ENCODE measurements at places on chromosomes 1 and 21.

DNA sequence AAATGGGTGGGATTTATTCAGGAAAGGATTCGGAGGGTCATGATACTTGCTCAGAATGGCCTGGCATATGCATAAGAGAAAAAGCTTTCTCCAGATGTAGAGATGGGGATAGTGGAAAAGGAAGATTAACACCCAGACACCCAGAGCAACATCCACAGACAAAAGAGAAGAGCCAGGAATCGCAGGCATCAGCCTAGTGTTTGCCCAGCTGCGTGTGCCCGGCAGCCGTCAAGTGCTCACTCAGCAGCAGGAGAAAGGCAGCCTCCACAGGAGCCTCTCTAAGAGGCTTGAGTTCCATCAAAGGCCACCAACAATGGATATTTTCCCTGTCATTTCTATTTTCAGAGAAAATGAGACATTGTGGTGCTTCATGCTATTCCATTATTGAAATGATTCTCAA is 54.7 kb downstream of the NTPCR start:
- no peak overlapping the region for H3K4me3 ChIP-seq
- no peaks in the 10 kb centered on the region for H3K4me1 ChIP-seq
- no peak overlapping the region for H3K27ac ChIP-seq
- no peak for DNase-seq
- H3K36me3 ChIP-seq, result no peaks in the 10 kb centered on the region

DNA sequence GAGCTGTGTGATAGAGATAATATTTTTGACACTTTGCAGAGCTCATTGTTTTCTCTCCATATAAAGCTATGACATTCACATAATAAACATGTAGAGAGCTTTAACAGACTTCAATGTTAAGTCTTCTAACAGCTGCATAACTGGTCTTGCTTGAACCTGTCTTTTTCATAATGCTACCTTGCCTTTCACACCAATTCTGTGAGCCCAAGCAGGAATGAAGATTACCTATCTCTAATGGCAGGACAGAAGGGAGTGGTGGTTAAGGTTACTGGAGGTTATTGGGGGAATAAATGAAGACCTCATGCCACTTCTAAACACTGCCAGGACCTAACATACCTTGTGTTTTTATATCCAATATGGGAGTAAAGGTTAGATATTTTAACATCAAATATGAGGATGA is 2.3 kb upstream of the CD55 start:
- no peak overlapping the region for H3K4me3 ChIP-seq
- peaks cover 22% of the 10 kb centered on the region for H3K4me1 ChIP-seq
- no peaks in the 10 kb centered on the region for H3K27me3 ChIP-seq
- DNase-seq, result no peak
- peaks cover 7% of the 10 kb centered on the region for H3K36me3 ChIP-seq

DNA sequence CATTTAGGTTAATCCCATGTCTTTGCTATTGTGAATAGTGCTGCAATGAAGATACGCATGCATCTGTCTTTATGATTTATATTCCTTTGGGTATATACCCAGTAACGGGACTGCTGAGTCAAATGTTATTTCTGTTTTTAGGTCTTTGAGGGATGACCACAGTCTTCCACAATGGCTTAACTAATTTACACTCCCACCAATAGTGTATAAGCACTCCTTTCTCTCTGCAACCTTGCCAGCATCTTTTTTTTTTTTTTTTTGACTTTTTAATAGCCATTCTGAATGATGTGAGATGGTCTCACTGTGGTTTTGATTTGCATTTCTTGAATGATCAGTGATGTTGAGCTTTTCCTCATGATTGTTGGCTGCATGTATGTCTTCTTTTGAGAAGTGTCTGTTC is 33.5 kb downstream of the ASH1L start:
- H3K27me3 ChIP-seq, result no peaks in the 10 kb centered on the region
- peaks cover 6% of the 10 kb centered on the region for H3K36me3 ChIP-seq
- H3K27ac ChIP-seq, result peak overlapping the region; percentile 97
- peak; percentile 93 for DNase-seq
- H3K4me1 ChIP-seq, result peaks cover 80% of the 10 kb centered on the region

DNA sequence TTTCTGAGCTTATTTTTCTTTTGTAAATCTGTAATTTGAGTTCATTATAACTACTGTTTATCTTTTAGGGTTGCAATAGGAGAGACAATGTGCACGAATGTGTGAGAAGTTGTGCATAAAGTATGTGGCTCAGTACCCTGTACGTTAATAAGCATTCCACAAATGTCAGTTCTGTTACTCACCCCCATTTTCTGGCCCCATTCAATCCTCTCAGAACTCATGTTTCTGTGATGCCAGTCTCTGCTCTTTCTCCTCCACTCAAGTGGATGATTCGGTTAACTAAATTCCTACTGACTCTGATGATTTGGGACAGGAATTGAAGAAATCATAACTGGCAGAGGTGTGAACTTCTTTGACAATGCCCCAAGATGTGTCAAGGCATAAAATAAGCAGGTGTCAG is 10.2 kb upstream of the DMRTB1 start:
- H3K27me3 ChIP-seq, result no peaks in the 10 kb centered on the region
- DNase-seq, result no peak
- no peak overlapping the region for H3K27ac ChIP-seq
- no peaks in the 10 kb centered on the region for H3K4me1 ChIP-seq
- H3K36me3 ChIP-seq, result no peaks in the 10 kb centered on the region

DNA sequence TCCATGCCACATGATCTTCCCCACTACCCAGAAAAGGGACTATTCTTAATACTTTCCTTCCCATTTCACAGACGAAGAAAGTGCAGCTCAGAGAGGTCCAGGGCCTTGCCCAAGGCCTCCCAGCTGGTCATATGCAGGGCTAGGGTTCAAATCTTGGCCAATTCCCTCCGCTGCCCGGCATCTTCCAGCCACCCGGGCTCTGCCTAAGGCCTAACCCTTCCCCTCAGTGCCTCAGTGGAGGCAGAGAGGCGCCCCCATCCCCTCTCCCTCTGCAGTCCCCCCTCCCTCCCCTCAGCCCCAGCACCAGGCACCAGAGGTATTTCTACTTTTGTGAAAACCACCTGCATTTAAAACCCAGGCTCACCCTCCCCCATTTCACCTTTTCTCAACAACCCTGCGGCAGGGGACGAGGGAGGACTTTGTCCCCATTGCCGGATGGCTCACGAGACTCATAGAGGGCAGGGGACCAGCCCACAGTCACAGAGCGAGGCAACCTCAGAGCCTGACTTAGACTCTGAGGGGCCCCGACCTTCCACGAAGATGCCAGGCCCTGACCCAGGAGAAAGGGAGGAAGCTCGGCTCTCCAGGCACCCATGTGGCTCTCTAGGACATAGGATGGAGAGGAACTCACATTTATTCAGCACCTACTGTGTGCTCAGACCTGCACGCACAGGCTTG is 12.3 kb downstream of the LAPTM5 start:
- peaks cover 13% of the 10 kb centered on the region for H3K36me3 ChIP-seq
- no peak for DNase-seq
- no peak overlapping the region for H3K4me3 ChIP-seq
- no peaks in the 10 kb centered on the region for H3K27me3 ChIP-seq
- H3K4me1 ChIP-seq, result peaks cover 91% of the 10 kb centered on the region

- DNase-seq, result no peak
- H3K27me3 ChIP-seq, result no peaks in the 10 kb centered on the region
- no peaks in the 10 kb centered on the region for H3K4me1 ChIP-seq
- H3K36me3 ChIP-seq, result no peaks in the 10 kb centered on the region
Observed at GRCh38 chr1:48048064-48048463, 50.9 kb upstream of the TRABD2B start.

DNA sequence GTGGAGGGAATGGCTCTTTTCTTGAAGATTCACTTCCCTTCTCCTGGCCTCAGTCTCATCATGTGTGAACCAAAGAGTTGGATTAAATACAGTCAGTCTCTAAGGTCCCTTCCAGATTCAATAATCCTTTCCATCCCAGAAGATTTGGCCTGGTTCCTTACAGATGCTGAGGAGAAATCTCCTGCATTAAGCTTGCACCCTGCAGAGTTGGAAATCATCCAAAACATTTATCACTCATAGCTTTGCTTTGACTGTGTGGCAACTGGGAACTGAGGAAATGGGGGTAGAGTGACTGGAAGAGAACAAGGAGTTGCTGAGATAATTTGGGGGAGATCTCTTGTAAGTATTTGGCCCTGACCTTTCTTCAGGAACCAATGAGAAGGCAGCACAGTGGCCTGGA is 220.5 kb upstream of the SGIP1 start:
- DNase-seq, result no peak
- no peak overlapping the region for H3K27ac ChIP-seq
- H3K27me3 ChIP-seq, result no peaks in the 10 kb centered on the region
- no peaks in the 10 kb centered on the region for H3K36me3 ChIP-seq

GRCh38 chr1:160658162-160658813 is 11.4 kb upstream of the SLAMF1 start:
- no peaks in the 10 kb centered on the region for H3K36me3 ChIP-seq
- no peak for DNase-seq
- no peak overlapping the region for H3K4me3 ChIP-seq

GRCh38 chr1:30405631-30406212 is 317.7 kb downstream of the MATN1 start:
- no peaks in the 10 kb centered on the region for H3K36me3 ChIP-seq
- no peaks in the 10 kb centered on the region for H3K27me3 ChIP-seq
- H3K27ac ChIP-seq, result no peak overlapping the region
- peaks cover 10% of the 10 kb centered on the region for H3K4me1 ChIP-seq
- no peak overlapping the region for H3K4me3 ChIP-seq
- DNase-seq, result no peak

- peaks cover 27% of the 10 kb centered on the region for H3K4me1 ChIP-seq
- H3K27me3 ChIP-seq, result no peaks in the 10 kb centered on the region
- no peak for DNase-seq
- H3K36me3 ChIP-seq, result no peaks in the 10 kb centered on the region
- H3K4me3 ChIP-seq, result no peak overlapping the region
- H3K27ac ChIP-seq, result no peak overlapping the region
Observed at GRCh38 chr1:67753776-67754525, 69.0 kb downstream of the GADD45A start.

DNA sequence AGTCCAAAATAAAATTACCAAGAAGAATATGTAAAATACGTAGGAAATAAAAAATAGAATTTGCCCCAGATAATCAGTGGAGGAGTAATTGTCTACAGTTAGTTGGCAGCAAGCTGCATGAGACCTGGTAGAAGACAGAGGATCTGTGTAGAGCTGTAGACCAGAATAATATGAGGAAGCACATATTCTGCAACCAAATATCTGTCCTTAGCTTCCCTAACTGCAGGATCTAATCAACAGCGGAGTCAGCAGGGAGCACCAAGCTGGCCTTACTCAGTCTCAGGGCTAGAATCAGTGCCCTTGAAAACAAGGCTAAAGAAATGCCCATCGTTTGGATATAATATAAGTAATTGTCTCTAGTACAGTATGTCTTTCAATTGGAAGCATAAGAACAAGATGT is 6.1 kb upstream of the GCSAML start:
- H3K36me3 ChIP-seq, result no peaks in the 10 kb centered on the region
- H3K4me3 ChIP-seq, result no peak overlapping the region
- peaks cover 4% of the 10 kb centered on the region for H3K4me1 ChIP-seq

- H3K4me1 ChIP-seq, result peaks cover 5% of the 10 kb centered on the region
- no peak overlapping the region for H3K27ac ChIP-seq
- no peak overlapping the region for H3K4me3 ChIP-seq
- no peaks in the 10 kb centered on the region for H3K27me3 ChIP-seq
- no peaks in the 10 kb centered on the region for H3K36me3 ChIP-seq
Observed at GRCh38 chr1:147384804-147385203, 142.3 kb downstream of the CHD1L start.

GRCh38 chr1:239363930-239364329 is 22.4 kb upstream of the CHRM3 start:
- H3K4me3 ChIP-seq, result no peak overlapping the region
- no peaks in the 10 kb centered on the region for H3K27me3 ChIP-seq
- H3K36me3 ChIP-seq, result no peaks in the 10 kb centered on the region
- DNase-seq, result no peak

- no peak overlapping the region for H3K27ac ChIP-seq
- H3K4me1 ChIP-seq, result peaks cover 12% of the 10 kb centered on the region
- DNase-seq, result no peak
- no peaks in the 10 kb centered on the region for H3K36me3 ChIP-seq
Observed at GRCh38 chr1:36913484-36914060, 120.7 kb downstream of the GRIK3 start.

GRCh38 chr1:8398086-8398485 is 80.2 kb downstream of the SLC45A1 start:
- no peak overlapping the region for H3K4me3 ChIP-seq
- no peak for DNase-seq
- H3K27ac ChIP-seq, result peak overlapping the region; percentile 71
- H3K36me3 ChIP-seq, result peaks cover 73% of the 10 kb centered on the region
- H3K27me3 ChIP-seq, result no peaks in the 10 kb centered on the region
- peaks cover 92% of the 10 kb centered on the region for H3K4me1 ChIP-seq

- peak; percentile 80 for DNase-seq
- H3K36me3 ChIP-seq, result no peaks in the 10 kb centered on the region
- H3K27ac ChIP-seq, result no peak overlapping the region
- peaks cover 3% of the 10 kb centered on the region for H3K4me1 ChIP-seq
- H3K27me3 ChIP-seq, result peaks cover 4% of the 10 kb centered on the region
- no peak overlapping the region for H3K4me3 ChIP-seq
Observed at GRCh38 chr1:89780721-89781120, 40.1 kb upstream of the LRRC8D start.

- H3K4me3 ChIP-seq, result no peak overlapping the region
- no peaks in the 10 kb centered on the region for H3K36me3 ChIP-seq
- no peak overlapping the region for H3K27ac ChIP-seq
- no peaks in the 10 kb centered on the region for H3K4me1 ChIP-seq
Observed at GRCh38 chr1:90509225-90510048, 207.7 kb downstream of the BARHL2 start.

DNA sequence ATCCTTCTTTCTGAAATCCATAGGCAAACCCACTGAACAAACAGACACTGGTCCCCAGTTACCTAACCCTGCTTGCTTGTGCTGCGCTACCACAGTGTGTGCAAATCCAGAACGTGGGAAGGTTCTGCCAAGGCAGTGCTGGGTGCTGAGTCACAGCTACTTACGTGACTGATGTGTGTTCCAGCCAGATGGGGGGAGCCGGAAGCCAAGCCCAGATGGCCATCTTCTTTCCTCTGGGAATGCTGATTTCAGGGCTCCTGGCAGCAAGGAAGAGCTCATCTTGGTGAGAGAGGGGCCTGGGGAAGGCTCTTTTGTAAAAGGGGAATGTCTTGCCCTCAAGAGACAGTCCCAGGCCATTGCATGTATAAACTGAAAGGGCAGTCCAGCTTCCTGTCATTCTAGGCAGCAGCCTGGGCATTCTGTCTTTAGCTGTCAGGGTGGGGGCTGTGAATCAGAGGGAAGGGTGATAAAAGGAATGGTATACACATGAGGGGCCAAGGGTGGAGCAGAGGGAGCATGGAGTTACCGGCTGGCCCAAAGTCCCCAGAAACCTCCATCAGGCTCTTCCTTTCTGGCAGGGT is 54.1 kb downstream of the CD46 start:
- H3K4me3 ChIP-seq, result peak overlapping the region; percentile 8
- H3K36me3 ChIP-seq, result peaks cover 65% of the 10 kb centered on the region
- DNase-seq, result no peak
- H3K27me3 ChIP-seq, result no peaks in the 10 kb centered on the region
